Activated CD4-positive, alpha-beta T cell treated with anti-CD3 and anti-CD28 coated beads for 1 hour (primary cell): ENCODE measurements at places on chromosomes 13 and 19.

DNA sequence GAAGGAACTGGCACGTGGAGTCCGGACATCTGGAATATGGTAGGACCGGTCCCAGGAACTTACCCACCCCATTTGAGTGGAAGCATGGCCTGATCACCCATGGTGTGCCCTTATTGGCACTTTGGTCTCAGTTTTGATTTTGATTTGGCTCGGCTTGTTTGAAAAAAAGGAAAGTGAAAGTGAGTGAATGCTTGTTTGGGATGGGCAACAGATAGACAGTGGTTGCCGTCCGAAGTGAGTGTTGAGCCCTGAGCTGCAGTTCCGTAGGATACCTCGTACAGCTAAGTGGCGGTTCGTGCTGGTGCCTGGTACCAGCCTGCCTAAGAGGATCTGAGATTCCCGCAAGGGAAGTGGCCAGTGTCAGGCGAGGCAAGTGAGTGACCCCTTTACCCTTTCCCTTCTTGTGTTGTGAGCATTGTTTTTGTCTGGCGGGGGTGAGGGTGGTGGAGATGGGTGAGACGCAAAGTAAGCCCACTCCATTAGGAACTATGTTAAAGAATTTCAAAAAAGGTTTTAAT, 605.8 kb downstream of the UQCRFS1 start:
- DNase-seq, result no peak

DNA sequence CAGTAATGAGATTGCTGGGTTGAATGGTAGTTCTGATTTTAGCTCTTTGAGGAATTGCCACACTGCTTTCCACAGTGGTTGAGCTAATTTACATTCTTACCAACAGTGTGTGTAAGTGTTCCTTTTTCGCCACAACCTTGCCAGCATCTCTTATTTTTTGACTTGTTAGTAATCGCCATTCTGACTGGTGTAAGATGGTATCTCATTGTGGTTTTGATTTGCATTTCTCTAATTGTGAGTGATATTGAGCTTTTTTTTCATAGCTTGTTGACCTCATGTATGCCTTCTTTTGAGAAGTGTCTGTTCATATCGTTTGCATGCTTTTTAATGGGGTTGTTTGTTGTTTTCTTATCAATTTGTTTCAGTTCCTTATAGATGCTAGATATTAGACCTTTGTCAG, 245.0 kb downstream of the MTUS2 start:
- DNase-seq, result no peak

DNA sequence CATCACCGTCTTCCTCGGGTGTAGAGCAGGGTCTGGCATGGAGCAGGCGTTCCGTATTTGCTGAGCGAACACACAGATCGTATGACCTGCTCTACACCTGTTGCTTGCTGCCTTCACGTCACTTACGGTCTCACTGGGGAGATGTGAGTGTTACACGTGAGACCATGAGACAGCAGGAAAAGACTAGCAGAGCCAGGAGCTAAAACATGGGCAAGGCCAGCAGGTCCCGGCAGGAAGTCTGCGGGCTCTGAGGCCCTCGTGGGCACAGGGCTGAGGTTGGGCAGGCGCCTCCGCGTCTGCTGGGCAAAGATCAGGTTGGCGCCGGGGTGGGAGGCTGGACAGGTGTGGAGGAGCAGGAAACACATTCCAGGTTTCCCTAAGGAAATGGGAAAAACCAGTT, 19.7 kb upstream of the GTF3A start:
- DNase-seq, result no peak

DNA sequence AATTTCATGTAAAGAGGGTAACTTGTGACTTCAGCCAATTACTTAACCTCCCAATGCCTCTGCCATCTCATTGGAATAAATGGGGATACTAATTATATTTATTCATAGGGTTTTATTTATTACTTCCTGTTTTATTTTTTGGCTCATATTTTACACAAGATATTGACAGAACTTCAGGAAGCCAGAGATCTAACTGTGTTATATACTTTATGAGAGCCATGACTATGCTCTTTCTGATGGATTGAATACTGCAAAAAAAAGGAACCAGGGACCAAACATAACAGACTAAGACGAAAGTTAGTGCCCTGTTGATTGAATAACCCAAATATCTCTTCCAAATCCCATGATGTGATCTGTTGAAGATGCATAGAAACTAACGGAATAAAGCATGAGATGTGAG, 243.3 kb upstream of the STARD13 start:
- DNase-seq, result no peak

DNA sequence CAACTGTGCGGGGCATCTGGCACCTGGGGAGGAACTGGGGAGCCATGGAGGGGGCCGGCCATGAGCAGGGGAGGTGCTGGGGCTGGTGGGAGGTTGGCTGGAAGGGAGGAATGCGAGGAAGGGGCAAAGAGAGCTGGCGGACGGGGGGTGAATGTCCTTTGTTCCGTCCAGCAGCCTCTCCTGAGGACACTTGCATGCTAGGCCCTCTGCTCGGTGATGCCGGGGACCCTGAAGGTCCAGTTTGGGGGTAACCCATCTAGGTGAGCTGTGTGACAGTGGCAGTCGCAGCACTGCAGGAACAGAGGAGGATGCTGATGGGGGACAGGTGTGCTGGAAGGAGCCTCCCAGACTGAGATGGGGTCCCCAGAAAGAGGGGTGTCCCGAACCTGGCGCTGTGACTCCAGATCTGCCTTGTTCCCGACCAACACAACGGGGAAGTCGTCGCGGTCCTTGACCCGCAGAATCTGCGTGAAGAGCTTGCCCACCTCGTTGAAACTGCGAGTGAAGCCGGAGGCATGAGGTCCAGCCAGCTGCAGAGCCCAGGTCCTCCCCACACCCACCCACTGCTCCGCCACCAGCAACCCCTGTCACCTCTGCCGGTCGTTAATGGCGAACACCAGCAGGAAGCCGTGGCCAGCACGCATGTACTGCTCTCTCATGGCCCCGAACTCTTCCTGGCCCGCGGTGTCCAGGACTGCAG, 3.6 kb downstream of the RRAS start:
- DNase-seq, result no peak
